ENCODE measurements at places on chromosomes 6 and 20.

- DNase-seq = no peak
Observed at GRCh38 chr6:75065523-75065922, 140.3 kb downstream of the COL12A1 start.

DNA sequence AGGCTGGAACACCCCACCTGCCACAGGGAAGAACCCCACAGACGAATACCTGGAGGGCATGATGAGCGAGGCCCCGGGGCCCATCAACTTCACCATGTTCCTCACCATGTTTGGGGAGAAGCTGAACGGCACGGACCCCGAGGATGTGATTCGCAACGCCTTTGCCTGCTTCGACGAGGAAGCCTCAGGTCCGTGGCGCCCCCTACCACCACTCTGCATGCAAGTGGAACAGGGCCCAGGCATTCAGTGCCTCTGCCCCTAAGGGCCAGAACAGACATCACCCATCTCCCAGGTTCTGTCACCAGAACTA is 6.6 kb downstream of the MYL9 start:
- no peak for DNase-seq

DNA sequence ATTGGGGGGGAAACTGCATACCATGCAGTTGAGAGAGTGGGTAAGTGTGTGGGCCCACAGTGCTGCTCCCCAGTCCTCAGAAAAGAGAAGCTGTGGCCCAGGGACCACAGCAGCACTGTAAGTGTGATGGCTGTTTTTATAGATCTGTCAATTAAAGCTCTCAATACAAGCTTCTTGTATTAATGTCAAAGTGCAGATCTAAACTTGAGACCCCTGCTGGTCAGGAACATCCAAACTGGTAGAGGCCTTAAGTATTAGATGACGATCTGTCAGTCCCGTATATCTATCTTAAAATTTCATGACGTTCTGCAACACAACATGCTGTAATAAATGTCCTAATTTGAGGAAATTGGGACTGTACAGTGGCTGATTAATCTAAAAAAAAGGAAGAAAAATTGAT is 74.8 kb downstream of the TULP4 start:
- DNase-seq = no peak

DNA sequence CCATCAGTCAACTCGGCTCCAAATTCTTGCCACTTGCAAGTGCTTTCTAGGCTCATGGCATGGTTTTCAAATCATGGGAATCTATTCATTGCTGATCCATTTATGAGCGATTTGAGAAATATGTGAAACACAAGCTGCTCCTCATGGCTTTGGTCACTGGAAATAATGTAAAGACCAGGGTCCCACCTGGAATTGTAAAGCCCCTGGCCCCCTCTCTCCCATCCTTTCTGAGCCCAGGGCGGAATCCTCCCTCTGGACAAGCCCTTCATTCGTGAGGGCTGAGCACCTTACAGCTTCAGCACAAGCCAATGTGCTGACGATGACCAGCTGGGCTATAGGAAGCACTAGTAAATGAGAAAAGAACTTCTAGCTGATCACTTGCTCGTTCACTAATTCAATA is 96.0 kb downstream of the RNASET2 start:
- DNase-seq = no peak

DNA sequence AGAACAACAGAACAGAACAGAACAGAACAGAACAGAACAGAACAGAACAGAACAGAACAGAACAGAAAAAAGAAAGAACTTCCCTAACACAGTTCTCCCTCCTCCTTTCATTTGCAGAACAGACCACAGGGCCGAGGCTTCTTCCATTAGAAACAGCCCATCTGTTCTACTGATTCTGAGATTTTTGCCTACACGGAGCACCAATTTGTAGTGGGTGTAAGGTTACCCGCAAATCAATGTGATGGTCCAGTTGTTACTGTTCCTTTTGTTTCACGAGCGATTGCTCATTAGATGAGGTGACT is 734 bp upstream of the OGFRL1 start:
- DNase-seq = no peak

GRCh38 chr20:33012327-33013189 is 5.1 kb downstream of the BPIFB2 start:
- DNase-seq = no peak

- no peak for DNase-seq
Observed at GRCh38 chr20:47036091-47036870, 141.6 kb downstream of the EYA2 start.

DNA sequence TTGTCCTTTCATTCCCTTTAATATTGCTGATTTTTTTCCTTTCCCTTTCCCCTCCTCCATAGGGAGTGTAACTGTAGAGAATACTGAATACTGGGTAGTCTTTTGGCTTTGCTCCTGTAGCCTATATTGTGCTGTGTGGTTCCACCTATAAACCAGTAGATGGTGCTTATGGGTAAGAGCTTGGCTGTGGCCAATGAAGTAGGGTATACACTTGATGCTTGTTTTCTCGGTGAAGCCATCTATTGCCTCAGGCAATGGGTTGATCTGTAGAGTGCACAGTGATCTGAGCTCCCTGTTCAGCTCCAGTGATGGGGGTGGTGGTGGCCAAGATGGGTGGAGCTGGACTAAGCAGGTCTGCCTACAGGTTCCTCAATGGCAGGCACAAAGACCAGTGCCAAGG is 203.3 kb upstream of the IMPG1 start:
- no peak for DNase-seq

DNA sequence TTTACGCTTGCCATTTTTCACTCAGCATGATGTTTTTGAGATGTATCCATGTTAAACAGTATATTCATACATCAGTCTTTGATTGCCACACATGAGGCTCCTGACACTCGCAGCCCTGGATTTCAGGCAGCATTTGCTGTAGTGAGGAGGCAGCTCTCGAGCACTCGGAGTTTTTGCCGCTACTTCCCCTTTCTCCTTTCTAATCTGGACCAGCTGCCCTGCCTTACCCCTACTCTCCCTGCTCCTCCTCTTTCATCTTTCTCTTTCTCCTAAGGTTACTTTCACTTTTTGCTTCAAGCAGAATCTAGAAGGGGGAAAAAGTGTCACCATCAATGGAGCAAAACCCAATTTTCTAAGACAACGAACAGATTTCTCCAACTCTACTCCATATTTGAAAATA is 5.9 kb upstream of the CST3 start:
- no peak for DNase-seq

DNA sequence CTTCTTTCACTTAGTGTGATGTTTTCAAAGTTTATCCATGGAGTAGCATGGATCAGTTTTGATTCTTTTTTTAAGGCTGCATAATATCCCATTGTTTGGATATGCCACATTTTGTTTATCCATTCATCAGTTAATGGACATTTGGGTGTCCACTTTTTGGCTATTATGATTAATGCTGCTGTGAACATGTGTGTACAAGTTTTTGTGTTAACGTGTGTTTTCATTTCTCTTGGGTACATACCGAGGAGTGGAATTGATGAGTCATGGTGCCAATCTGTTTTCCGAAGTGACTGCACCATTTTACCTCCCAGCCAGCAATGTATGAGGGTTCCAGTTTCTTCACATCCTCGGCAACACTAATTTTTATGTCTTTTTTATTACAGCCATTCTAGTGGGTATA is 78.4 kb upstream of the CCDC28A start:
- DNase-seq = no peak

- no peak for DNase-seq
Observed at GRCh38 chr6:161444464-161444863, 170.6 kb upstream of the AGPAT4 start.

- DNase-seq = no peak
Observed at GRCh38 chr20:44041001-44041400, 126.3 kb downstream of the TOX2 start.

DNA sequence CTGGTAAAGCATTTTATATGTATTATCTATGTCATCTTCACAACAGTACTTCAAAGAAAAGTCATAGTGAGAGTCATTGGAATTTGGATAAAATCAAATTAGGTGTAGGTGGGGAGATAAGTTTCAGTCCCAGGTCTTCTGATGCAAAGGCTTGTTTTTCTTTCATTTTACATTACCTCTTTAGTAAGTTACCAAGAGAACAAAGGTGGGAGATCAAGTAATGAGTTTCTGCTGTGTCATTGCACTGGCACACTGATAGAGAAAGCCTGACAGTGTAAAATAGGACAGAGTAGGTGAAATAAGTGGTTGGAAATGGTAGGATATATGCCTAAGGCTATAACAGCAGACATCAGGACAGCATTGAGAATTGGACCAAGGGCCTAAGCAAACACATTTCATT is 250.4 kb downstream of the NKAIN2 start:
- DNase-seq = no peak

DNA sequence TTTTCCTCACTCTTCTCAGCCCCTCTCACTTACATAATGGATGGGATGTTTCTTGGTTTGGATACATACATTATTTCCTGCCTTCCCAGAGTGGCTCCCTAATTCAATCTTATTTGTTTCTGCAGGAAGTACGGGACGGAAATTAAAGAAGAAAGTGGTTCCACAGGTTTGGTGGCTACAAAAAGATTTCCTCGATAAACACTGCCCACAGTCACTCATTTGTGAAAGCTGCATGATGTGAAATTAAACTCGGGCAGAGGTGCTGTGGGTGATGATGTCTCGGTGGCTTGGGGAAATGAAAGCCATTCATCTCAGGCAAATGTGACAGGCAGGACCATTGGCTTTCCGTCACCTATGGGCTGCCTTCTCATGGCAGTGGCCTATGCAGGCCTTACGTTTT is 119.5 kb upstream of the KCNG1 start:
- no peak for DNase-seq

GRCh38 chr6:31836047-31836473 is 8.5 kb downstream of the HSPA1B start:
- peak; percentile 30 for DNase-seq

DNA sequence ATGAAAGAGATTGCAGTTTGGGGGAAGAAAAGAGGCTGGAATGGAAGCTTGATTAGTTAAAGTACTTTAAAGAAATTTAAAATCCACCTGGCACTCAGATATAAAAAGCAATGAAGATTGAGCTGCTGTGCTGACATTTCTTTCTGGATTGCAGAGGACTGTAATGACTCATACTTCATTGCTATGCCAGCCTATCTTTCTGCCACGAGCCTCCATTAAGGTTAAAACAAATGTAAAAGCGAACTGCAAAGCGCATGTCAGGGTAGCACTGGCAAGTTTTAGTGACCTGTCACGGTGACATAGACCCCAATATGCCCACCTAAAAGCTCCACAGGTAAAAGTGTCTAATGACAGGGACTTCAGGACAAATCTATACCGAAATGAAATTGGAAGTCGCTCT is 449.6 kb downstream of the C6orf118 start:
- no peak for DNase-seq

- no peak for DNase-seq
Observed at GRCh38 chr6:10174056-10174455, 240.8 kb downstream of the TFAP2A start.

DNA sequence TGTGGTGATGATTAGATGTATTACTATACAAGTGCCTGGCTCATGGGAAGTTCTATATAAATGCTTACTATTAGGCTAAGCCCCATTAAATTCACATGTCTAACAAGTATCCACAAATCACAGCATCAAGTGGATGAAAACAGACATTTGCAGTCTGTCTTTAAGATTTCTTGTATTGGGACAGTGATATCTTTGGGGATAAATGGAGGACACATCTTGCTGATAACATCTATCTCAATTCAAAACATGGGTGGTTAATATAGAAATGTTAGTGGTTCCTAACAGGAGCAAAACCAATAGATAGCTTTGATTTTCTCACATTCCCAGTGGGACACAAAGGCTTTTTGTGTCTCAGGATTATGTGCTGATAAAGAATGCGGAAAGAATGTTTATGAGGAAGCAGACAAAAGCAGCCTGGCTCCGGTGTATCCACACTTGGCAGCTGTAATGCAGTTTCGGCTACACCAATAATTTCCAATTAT is 29.3 kb downstream of the PTPRK start:
- peak; percentile 52 for DNase-seq

GRCh38 chr6:137188855-137189254 is 15.4 kb upstream of the IL22RA2 start:
- DNase-seq = no peak

- DNase-seq = no peak
Observed at GRCh38 chr6:139871803-139872510, 497.5 kb upstream of the CITED2 start.

- DNase-seq = no peak
Observed at GRCh38 chr20:46179862-46180261, 61.7 kb downstream of the CD40 start.

DNA sequence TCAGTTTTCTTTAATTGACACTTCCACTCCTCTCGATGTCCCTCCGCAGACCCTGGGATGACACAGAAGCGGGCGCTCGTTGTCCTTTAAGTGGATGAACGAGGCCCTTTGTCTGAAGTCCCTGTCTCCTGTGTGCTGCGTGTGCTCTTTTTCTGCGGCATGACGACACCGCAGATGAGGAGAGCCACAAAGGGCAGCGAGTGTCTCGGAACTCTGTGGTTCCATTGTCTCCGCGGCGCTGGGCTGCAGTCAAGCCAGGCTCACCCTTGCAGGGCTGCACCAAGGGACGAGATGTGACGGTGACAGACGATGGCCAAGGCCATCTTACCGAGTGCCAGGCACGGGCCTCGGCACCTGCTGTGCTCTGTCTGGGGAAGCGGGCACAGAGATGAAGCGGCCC is 10.6 kb downstream of the PRR18 start:
- no peak for DNase-seq

DNA sequence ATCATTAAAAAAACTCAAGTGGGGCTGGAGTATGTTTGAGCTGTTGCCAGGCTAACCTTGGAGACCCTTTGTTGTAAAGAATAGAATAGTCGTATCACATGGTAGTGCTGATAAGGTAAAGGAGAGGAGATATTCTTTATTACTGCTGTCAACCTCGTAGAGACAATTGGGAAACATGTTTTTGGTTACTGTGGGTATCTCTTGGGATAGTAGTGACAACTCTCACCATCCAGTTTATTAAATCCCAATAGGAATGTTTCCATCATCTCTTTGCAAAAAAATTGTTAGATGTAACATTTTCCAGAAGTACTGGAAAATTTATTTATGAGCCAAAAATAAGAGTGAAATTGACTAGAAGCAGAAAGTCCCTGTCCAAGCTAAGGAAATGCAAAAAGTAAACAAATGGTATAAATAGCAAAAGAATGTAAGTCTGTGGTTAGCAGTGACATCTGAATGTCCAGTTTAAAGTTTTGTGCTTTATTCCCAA is 829.3 kb upstream of the CITED2 start:
- DNase-seq = no peak

- DNase-seq = no peak
Observed at GRCh38 chr20:35503841-35504561, 25.5 kb downstream of the C20orf173 start.

- DNase-seq = no peak
Observed at GRCh38 chr20:8855315-8855714, 213.6 kb upstream of the PLCB4 start.

DNA sequence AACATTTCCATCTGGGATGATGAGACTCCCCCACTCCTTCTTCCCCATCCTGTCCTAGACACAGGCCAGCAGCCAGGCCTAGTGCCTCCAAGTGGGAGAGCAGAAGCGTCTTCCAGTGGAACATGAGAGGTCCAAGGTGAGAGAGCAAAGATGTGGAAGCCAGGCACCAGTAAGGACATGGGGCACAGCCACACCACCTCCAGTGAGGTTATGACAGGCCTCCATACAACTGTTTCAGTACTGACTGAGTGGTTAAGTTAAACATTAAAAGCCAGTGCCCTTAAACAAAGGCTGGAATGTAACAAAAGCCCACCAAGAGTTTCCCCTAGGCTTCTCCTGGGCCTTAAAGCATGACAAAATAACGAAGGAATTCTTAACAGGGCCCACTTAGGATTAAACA is 5.3 kb downstream of the ZBTB24 start:
- no peak for DNase-seq

- no peak for DNase-seq
Observed at GRCh38 chr6:41579088-41579610, 33.0 kb downstream of the FOXP4 start.
